ENCODE measurements at places on chromosomes 6 and 20. TPM values are rescaled to one million over a fixed set of nuclear protein-coding genes. Genes with fewer than 3 reads are reported as not detected.
A peak's percentile ranks its signal among the peaks of the same experiment; 100 is the strongest.

DNA sequence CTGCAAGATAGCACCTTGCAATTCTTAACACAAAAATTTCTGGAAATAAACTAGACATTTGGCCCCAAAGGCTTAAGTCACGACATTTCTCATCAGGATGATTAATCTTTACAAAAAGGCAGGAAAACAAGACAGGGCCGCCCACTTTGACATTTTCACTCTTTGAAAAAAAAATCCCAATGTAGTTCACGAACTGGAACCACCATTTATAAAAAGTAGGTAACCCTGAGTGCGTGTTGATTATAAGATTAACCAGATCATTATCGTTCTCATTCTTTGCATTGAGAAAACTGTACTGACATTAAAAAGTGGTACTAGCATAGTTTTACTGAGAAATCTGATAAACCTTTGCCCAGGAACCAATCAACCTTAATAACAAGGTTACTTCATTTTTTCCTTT lies 108.8 kb downstream of the HUS1B start:
- DNase-seq: no peak

- DNase-seq: no peak
Observed at GRCh38 chr6:134529921-134530320, 212.0 kb upstream of the SGK1 start.

GRCh38 chr6:128520436-128521281 lies at the start of gene PTPRK:
Gene PTPRK, minus strand, starts transcription at chr6:128520599. Its CDS starts 241 bp downstream, at chr6:128520358.
- DNase-seq: peak; percentile 90

DNA sequence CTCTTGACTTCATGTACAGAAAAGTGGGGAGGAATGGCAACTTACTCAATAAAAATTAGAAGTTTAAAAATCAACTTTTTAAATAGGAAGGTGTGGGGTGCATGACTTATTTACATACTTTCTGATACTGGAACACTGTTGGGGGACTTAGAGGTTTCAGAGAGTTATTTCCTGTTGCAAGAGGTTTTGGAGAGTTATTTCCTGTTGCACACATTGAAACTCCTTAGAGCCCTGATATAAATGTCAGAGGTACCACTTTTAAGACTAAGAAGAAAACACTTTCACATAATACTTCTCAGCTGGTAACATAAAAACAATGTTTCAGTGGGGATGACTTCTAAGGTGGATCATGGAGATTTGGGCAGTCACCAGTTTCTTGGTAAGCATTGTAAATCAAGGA lies 579.9 kb downstream of the MMUT start:
- no peak for DNase-seq

DNA sequence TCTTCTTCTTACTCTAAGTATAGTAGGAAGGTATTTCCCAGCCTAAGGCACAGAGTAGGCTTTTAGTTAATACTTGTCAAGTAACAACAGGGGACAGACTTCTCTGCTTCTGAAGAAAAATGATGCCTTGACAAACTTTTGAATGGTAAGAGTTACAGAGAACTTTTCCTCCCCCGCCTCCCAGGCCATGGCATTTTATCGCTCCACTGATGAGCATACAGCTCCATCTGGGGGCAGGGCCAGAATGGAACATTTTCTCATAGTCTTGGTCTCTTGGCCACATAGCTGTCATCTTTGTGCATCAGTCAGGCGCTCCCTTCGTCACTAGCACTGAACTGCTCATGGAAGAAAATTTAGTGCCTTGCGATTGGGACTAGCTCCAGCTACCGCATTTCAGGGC lies 1066.8 kb upstream of the CITED2 start:
- peak; percentile 53 for DNase-seq

GRCh38 chr20:30419466-30419865 lies 838.0 kb upstream of the DEFB115 start:
- DNase-seq: no peak

GRCh38 chr6:36323062-36323461 lies 13.6 kb downstream of the BNIP5 start:
- no peak for DNase-seq

DNA sequence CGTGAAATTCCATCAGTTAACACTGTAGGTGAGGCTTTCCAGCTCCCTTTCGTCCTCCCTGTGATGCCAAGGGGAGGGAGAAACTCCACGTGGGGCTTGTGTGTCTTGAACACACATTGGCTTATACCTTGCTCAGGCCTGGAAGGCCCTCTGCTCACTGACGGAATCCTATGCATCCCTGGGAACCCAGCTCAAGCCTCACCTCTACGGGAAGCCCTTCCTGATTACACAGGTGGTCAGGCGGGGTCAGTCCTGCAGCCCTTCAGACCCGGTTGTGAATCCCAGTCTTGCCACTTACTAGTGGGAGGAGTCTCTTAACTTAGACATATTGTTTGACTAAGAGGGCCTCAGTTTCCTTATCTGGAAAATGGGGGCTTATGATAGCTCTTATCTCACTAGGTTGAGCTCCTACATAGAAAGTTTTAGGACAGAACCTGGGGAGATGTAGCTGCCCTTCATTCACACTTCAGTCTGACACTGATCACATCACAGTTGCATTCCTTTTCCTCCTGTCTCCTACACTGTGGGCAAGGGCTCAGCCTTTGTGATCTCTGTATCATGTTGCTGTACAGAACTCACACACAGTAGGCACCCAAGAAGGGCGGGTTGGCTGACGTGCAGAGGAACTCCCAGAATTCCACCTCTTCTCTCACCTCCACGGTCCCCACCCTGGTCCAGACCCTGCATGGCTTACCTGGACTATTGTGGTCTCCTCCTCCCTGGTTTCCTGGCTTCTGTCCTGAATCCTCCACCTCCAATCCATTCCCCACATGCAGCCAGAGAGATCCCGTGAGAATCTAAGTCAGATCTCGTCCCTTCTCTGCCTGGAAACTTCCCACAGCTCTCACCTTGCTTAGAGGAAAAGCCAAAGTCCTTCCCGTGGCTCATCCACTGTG lies 129.6 kb downstream of the CEBPB start:
- no peak for DNase-seq

- no peak for DNase-seq
Observed at GRCh38 chr6:159112714-159113113, 56.5 kb upstream of the FNDC1 start.

DNA sequence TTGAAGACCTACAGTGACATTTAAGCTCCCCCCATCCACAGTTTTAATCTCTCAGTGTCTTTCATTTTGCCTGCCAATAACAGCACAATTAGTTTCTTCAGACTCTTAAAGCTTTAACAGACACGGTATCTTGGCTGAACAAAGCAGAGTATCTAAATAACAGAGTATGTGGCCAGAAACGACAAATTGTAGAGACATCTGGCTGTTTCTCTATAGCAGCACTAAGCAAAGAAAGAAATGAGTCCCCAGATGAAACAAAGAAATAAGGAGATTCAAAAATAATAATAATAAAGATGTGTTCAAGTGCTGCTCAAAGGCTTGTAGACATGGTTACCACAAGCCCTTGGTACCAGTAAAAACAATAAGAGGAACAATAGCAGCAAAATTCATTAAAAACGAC lies 97.8 kb upstream of the HDAC2 start:
- no peak for DNase-seq

DNA sequence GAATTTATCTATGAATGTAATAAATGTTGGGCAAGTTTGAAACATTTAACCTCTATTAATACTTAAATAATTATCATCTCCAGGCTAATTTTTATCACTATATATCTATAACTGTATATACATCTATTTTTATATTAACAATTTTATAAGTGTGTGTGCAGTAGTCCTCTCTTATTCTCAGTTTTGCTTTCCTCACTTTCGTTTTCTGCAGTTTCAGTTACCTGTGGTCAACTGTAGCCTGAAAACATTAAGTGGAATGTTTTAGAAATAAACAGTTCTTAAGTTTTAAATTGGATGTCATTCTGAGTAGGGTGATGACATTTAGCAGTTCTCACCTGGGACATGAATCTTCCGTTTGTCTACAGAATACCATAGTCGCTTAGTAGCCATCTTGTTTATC lies 379.4 kb upstream of the MAN1A1 start:
- no peak for DNase-seq

DNA sequence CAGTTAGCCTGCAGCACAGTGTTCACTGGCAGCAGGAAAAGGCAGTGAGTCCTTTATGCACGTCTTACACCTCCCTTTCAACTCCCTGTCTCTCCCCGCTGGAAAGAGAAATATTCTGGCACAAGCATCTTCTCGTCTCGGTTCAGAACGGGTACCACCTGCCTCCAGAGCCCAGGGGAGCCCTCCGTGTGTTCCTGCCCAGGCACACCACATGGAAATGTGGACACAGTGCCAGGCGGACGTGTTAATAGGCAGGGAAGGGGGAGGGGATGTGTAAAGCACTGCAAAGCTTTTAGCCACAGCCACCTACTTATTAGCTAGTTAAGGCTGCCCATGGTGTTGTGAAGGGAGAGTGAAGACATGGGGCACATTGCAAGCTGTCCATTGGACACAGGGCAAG lies 219.7 kb downstream of the FARS2 start:
- DNase-seq: no peak

GRCh38 chr6:135630789-135631376 lies 133.3 kb upstream of the AHI1 start:
- no peak for DNase-seq

DNA sequence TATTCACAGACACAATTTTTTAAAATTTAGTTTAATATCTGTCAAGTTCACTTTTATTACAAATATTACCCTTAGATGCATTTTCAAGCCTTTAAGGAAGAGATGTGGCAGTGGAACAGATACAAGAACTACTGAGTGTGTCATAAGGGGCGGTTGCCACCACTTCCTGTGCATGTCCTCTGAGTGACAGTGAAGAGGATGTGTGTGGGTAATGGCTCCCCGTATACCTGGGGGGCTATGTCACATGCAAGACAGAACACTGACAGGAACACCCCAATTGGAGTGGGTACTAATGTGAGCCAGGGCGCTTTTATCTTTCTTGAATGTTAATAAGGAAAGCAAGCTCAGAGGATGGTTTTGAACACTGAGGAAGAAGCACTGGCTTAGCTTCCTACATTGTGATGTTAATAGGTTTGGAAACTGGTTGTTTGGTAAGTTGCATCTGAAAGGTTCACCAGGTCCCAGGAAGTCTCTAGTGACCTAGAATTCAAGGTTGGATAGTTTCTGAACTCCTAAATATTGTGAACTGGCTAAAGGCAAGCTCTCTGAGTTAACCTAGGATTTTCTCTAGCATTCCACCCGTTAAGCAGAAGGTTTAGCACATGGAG lies 83.4 kb upstream of the ASF1A start:
- no peak for DNase-seq

- no peak for DNase-seq
Observed at GRCh38 chr6:143449082-143449713, 1.3 kb downstream of the ADAT2 start.

GRCh38 chr20:56368351-56369134 lies 9.8 kb downstream of the FAM210B start:
- DNase-seq: no peak

- no peak for DNase-seq
Observed at GRCh38 chr6:87376643-87377042, 31.1 kb upstream of the CFAP206 start.

GRCh38 chr6:120648713-120649112 lies 685.6 kb downstream of the TBC1D32 start:
- no peak for DNase-seq

DNA sequence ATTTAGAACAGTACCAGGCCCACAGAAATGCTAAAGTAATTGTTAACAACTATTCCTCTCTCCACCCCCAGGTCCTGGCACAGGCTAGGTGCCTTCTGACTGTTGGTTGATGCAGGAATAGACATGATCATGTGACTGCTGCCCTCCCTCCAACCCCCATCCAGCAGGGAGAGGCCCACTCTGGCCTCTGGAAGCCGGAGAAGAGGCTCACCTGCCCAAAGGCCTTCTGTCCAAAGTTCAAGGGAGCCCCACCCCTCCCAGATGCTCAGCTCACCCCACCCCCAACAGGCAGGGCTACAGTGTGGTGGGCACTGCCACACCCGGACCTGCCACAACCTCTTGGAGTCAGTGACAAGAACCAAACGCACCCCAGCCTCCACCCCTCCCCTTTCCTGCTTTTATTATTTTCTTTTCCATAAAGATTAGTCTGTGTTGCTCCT lies 26.9 kb upstream of the FOXP4 start:
- no peak for DNase-seq

DNA sequence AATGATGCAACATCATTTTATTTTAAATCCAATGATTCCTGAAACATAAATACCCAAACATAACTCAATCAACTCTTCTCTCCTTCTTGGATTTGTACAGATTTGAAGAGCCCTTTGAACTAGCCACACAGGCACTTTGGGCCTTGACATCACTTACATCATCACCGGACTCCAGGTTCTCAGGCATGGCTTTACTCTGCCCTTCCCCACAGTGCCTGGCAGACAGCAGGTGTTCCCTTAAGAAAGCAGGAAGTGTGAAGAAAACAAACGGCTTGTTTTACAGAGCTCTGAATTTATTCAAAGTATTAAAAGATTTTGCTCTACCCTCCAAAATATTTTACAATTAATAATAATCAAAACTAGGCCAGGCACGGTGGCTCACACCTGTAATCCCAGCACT lies 54.8 kb upstream of the GCM1 start:
- DNase-seq: no peak

GRCh38 chr6:138007014-138007472 lies 100.2 kb downstream of the PERP start:
- DNase-seq: no peak

DNA sequence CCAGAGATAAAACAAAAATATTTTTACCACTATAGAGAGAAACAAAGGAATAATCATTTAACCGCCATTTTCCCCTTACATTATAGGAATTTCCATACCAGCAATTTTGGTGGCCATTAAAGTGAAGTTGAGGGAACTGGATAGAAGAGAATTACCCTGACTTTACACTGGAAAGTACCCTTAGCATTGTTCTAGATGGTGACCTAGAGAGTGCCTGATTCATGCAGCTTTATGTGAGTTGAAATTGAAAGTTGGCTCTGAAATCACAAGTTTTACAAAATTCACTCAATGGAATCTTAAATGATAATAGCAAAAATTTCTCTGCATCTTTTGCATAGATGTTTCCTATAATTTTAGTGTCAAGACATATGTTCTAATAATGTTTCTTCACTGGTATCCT lies 55.7 kb upstream of the PREP start:
- DNase-seq: no peak

GRCh38 chr20:37649676-37650370 lies 44.0 kb upstream of the CTNNBL1 start:
- no peak for DNase-seq

DNA sequence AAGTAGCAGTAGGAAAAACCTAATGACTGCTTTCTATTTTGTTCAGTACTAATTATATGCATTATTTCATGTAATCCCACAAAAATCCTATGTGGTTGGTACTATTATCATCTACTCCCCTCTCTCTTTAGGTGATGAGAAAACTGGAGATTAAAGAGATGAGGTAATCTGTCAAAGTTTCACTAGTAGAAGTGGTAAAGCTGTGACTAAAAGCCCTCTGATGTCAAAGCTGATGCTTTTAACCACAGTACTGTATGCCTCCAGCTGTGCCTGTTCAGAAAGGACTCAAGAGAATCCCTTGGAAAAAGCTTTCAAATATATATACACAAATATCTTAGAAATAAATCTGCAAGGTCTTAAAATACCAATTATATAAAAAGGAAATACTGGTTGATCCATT lies 38.0 kb downstream of the PHIP start:
- DNase-seq: no peak

GRCh38 chr20:44357555-44358125 lies 2.1 kb downstream of the HNF4A start:
- DNase-seq: no peak

Gene TCP11
- 0.24 TPM for total RNA-seq

Gene CDH4
- 1.6 TPM for total RNA-seq

Gene COL10A1
- not detected for total RNA-seq

Gene ANKRD66
- total RNA-seq: not detected

Gene RNF182
- 4.2 TPM for total RNA-seq

Gene TFAP2C
- 10.3 TPM for total RNA-seq

Gene GPSM3
- 8.6 TPM for total RNA-seq

Gene AIF1
- total RNA-seq: 5.1 TPM

Gene CALHM4
- not detected for total RNA-seq
